ENCODE measurements at places on chromosomes 5 and 9.

GRCh38 chr9:18159254-18159653 is 314.7 kb upstream of the ADAMTSL1 start:
- DNase-seq, result no peak
- peaks cover 5% of the 10 kb centered on the region for H3K4me1 ChIP-seq
- H3K27ac ChIP-seq, result no peak overlapping the region

DNA sequence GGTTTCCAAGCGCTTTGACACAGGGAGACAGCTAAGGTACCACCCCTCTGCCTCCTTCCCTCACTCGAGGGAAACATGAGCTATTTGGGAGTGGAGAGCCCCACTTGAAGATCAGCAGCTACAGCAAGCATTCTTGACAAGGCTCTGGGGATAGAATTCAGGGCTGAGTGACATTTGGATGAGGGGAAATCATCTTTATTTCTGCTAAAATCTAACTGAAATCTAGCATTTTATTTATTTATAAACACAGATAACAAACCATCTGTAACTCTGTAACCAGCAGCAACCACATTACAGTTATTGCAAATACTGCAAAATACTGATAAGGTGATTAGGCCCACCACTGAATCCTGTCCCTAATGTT is 22.4 kb downstream of the RNF130 start:
- H3K4me3 ChIP-seq, result no peak overlapping the region
- no peak for DNase-seq
- no peaks in the 10 kb centered on the region for H3K27me3 ChIP-seq
- H3K36me3 ChIP-seq, result peaks cover 20% of the 10 kb centered on the region
- H3K27ac ChIP-seq, result no peak overlapping the region
- peaks cover 48% of the 10 kb centered on the region for H3K4me1 ChIP-seq

- H3K27me3 ChIP-seq, result peaks cover 7% of the 10 kb centered on the region
- no peak for DNase-seq
- no peaks in the 10 kb centered on the region for H3K4me1 ChIP-seq
- H3K27ac ChIP-seq, result no peak overlapping the region
Measured at GRCh38 chr9:36690412-36691168, 117.9 kb downstream of the MELK start.

- no peaks in the 10 kb centered on the region for H3K27me3 ChIP-seq
- H3K27ac ChIP-seq, result no peak overlapping the region
- H3K4me1 ChIP-seq, result no peaks in the 10 kb centered on the region
- no peak overlapping the region for H3K4me3 ChIP-seq
- H3K36me3 ChIP-seq, result no peaks in the 10 kb centered on the region
Measured at GRCh38 chr5:148711961-148712360, 57.6 kb upstream of the HTR4 start.

- H3K4me1 ChIP-seq, result peaks cover 24% of the 10 kb centered on the region
- peak overlapping the region; percentile 97 for H3K4me3 ChIP-seq
- peaks cover 3% of the 10 kb centered on the region for H3K27me3 ChIP-seq
- no peak for DNase-seq
- no peaks in the 10 kb centered on the region for H3K36me3 ChIP-seq
- H3K27ac ChIP-seq, result no peak overlapping the region
Measured at GRCh38 chr5:90475436-90475980, 844 bp downstream of the POLR3G start.
